Activated CD8-positive, alpha-beta memory T cell treated with anti-CD3 and anti-CD28 coated beads, Interleukin-2, amount 50 U/mL, for 48 hours (primary cell): ENCODE measurements at places on chromosomes 1 and 21.

DNA sequence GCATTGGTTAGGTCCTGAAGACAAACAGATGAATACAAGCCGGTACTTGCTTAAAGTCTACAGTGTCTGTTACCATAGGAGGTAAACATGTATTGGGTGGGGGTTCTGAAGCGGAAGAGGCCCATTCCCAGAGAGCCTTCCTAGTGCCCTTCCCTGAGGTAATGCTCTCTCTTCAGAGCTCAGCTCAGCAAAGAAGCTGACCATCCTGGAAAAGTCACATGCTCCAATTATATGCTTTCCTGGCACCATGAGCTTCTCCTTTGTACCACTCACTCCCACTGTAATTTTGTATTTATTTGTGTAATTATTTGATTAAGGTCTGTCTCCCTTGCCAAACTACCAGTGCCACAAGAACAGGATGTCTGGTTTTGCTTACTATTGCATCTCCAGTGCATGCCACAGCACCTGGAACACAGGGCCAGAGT, 42.0 kb downstream of the RAB3B start:
- DNase-seq: no peak

DNA sequence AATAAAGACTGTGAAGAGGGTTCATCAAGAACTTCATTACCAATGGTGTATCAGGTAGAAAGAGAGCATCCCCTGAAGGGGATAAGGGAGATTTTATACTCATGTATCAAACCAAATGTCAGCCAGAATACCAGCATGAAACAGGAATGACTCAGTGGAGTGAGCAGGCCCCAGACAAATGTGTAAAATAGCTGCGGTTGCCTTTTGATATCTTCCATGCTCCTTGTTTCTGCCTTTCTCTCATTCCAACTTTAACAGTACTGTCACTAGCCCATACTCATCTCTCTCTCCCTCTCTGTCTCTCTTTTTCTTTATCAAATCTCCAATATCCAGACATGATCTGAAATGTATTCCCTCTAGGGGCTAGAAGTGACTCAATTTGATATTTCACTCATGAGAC, 47.8 kb downstream of the GPR88 start:
- DNase-seq: no peak

- DNase-seq: peak; percentile 28
Observed at GRCh38 chr1:53344921-53345838, 17.3 kb upstream of the LRP8 start.

GRCh38 chr1:52520148-52520547, 32.7 kb downstream of the TUT4 start:
- no peak for DNase-seq

DNA sequence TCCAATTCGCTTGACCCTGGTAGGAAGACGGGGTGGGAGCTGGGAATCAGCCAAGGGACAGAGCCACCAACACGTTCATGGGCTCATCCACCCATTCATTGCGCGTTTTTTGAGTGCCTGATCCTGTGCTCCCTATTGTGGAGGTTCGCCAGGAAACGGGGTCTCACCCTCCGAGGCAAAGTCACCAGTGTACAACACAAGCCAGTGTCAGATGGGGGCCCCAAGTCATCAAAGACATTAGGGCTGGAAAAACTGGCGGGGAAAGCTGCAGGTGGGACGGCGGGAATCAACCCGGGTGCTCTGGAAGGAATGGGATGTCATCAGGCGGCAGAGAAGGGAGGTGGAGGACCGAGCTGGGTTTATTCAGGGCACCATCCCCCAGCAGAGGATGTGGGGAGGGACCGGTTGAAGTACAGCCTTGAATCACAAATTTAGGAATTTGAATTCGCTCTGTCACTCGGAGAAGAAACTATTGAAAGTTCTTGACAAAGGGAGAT, 667 bp upstream of the NID1 start:
- no peak for DNase-seq

DNA sequence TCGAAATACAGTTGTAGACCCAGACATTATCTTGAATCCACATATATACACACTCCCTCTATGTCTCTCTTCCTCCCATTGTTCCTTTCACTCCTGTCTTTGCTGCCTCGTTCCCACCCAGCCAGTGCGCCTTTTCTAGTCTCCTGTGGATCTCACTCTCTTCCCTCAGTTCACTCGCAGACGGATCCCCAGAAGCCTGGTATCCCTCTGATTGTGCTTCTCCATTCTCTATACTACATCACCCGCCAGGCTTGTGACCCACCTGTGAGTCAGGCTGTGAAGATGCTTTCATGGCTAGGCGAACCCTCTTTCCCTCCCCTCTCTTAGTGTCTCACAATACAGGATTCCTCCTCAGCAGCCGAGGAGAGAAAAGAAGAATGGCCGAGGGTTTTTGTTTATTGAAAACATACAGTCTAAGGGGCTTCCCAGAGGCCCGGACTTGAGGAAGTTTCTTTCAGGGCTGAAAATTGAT, 1.5 kb downstream of the HCN3 start:
- DNase-seq: no peak

GRCh38 chr1:211737115-211738035, 62.0 kb upstream of the NEK2 start:
- no peak for DNase-seq

DNA sequence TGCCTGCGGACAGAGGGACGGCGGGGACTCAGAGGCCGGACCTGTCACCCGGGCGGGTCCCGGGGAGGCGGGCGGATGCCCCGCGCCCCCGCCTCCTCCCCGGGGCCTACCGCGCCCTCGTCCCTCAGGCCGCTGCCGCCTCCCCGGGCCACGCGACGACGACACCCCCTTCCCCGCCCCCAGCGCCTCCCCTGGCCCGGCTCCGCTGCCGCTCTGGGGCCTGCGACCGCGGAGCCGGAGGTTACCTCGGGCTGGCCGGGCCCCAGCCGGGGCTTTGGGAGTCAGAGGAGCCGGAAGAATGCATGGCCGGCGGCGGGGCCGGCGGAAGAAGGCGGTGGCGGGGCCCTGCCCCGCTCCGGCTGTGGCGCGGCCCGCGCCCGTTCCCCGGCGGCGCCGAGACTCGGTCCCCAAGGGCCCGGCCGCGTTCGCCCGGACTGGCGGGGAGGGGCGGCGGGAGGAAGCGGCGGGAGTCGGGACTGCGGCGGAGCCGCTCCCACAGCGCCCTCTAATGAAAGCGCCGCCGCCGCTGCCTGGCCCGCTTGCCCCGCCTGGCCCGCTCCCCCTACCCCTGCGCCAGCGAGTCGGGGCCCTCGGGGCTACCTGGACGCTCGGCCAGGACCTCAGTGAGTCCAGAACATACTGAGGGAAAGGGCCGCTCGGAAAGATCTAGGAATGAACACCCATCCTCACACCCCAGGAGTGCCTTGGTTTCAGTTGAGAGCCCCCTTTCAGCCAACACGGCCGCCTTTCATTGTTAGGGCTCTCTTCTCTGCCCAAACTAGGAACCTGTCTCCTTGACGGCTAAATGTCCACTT, at the start of gene LPGAT1:
LPGAT1 (minus strand) TSS at position 436 of the 815 bp plus-strand sequence. CDS start 1,467 bp downstream, outside the sequence.
- DNase-seq: peak; percentile 86

- no peak for DNase-seq
Observed at GRCh38 chr1:84145068-84145467, 997 bp downstream of the PRKACB start.

DNA sequence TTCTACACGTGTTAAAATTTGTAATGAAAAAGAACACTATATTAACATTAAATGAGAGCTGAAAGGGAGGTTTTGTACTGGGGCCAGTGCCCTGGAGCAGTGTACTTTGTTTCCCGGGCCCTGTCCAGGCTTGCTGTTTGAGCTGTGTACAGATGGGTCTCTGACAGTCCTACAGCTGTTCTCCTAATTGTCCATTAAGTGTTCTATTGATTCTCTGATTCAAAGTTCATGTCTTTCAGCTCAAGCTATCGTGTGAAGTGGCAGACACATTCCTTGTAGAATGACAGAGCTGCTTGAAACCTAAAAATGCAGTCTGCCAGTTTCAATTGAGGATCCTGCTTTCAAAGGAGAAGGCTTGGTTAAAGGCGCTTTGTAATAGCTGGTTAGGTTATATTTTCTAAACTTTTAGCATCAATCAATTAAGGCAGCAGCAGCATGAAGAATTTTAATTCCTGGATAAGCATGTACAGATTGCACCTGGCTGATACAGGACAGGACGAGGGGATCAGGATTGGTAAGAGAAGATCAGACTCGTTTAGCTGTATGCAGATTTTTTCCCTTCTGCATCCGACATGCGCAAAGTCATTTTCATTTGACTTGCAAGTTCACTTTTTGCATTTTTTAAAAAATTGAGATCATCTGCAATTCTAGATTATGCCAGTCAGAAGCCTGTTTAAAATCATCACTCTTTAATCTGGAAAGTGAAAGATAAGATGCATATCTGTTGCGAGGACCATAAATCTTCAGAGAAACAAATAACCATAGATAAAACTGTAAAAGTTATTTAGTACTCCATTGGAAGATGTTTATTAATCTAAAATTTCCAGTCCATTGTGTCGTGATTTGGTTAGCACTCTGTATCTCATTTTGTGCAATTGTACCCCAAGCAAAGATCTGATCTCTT, 98.5 kb downstream of the ATG4C start:
- no peak for DNase-seq

DNA sequence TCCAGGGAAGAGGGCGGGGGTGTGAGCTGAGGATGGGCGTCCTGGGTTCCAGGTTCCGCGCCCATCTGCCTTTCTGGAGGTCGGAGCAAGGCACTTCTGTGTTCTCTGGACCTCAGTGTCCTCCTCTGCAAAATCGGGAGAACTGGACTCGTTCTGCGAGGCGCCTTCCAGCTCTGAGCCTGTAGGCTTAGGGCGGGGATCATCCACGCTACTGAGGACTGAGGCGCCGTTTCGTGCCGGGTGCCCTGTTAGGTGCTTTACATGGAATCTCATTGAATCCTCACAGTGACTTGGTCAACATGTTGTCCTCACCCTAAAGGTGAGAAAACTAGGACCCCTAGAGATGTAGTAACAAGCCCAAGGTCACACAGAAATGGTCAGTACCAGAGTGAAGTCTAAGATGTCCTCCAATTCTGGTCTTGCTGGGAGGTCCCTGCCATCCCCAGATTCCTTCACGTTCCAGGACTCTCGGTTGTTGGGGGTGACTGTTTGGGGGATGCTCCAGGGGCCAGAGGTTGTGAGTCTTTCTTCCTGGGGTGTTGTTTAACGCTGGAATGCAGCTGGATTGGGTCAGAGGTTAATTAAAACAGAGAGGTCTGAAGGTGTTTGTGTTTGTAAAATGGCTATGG, 677 bp downstream of the PRKAA2 start:
- DNase-seq: no peak

DNA sequence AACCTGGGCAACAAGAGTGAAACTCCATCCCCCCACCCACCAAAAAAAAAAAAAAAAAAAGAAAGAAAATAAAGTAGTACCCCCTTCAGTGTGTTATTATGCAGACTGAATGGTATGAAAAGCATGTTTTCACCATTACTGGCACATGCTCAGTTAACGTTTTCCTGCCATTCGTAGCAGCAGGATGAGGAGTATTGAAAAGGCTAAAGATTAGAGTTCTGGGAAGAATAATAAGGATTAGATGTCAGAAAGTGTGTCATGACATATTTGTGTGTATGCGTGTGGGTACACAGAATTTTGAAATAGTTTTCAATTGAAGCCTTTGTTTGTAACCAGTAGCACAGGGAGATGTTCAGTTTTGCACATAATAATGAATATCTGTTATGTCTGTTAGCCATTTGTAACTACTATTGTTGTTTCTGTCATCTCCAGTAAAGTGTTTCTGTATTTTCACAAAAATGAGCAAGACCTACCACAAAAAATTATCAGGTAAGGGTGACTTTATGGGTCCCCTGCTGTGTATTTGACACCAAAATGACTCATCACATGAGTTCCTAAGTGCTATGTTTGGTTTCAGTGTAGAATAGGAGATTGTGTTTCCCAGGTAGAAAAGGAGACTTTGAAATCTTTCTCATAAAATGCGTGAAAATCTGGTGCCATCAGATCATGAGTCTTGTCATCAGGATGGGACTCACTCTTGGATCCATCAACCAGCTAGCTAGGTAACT, 358.9 kb downstream of the DISC1 start:
- DNase-seq: no peak

DNA sequence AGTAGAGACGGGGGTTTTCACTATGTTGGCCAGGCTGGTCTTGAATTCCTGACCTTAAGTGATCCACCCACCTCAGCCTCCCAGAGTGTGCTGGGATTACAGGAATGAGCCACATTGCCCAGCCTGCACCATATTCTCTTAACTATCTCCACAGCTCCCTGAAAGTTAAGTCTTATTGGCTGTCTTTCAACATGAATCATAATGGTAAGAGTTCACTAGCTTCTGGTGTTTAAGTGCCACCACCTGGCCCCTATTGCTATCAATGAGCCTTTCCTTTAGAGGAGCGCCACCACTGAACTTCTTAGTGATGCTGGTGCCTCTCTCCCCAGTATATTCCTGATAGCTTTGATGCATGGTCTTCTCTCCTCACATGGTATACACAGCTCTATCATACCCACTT, 15.7 kb downstream of the ZFYVE9 start:
- DNase-seq: no peak

GRCh38 chr1:86692641-86693040, 11.7 kb upstream of the SH3GLB1 start:
- DNase-seq: no peak

- no peak for DNase-seq
Observed at GRCh38 chr1:178632653-178633052, 92.4 kb upstream of the RALGPS2 start.

DNA sequence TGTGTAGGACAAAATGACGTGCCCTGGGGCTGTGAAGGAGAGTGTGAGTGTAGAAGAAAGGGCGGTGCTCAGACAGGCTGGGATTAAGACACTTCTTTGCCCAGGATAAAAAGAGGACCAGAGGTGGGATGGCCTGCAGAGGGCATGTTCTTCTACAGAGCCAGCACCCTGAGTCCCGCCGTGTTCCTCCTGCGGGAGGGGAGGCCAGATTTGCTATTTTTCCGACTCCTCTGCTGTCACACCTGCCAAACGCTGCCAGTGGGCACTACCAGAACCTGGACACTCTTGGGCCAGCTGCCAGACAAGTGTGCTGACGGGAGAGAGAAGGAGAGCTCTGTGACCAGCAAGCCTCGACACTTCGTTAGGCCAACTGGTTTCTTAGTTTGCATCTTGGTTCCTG, 206.4 kb downstream of the PLD5 start:
- no peak for DNase-seq

DNA sequence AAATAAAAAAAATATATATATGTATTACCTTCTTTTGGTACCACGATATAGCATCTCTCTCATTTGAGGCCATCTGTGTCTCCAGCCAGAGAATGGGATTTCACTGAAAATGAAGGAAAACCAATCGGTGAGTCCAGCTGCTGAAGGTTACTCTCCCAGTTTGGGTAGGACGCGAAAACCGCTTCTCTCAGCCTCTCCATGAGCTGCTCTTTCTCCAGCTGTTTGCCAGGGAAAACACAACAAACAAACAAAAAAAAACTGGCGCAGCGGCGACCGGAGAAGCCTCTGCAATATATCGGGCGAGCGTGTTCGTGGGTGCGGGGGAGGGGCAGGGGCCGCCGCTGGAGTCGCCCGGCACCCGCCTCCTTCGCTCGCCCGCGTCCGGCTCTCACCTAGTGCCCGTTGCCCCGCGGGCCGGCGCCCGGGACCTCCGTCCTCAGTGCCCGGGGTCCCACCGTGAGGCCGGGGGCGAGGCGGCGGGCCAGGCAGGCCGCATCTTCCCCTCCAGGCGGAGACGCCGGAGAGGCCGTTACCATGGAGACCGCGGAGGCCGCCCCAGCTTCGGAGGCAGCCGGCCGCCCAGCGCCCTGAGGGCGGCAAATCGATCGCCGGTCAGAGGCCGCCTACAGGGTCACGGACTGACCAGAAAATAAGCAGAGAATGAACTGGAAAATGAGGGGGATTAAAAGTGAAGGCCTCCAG, 504 bp downstream of the PHTF1 start:
- DNase-seq: peak; percentile 82

GRCh38 chr1:165763442-165763841, 5.2 kb downstream of the TMCO1 start:
- no peak for DNase-seq

- DNase-seq: no peak
Observed at GRCh38 chr1:156291226-156292061, 4.0 kb downstream of the GLMP start.

- DNase-seq: no peak
Observed at GRCh38 chr1:3463408-3463863, 9.0 kb downstream of the ARHGEF16 start.
